ENCODE measurements at places on chromosomes 16 and 17. TPM values are rescaled to one million over a fixed set of nuclear protein-coding genes. Genes with fewer than 3 reads are reported as not detected.

Gene AGRP
- total RNA-seq = not detected

Gene TBC1D3G
- not detected for total RNA-seq

Gene ZKSCAN2
- 10.2 TPM for total RNA-seq

- no peaks in the 10 kb centered on the region for H3K36me3 ChIP-seq
- no peaks in the 10 kb centered on the region for H3K27me3 ChIP-seq
- no peak overlapping the region for H3K27ac ChIP-seq
- H3K4me1 ChIP-seq = peaks cover 6% of the 10 kb centered on the region
These were observed 15.2 kb upstream of the METRNL start for GRCh38 chr17:83064021-83064731.

GRCh38 chr16:30723725-30724355, 24.4 kb upstream of the PHKG2 start:
- no peak for DNase-seq
- H3K4me1 ChIP-seq = peaks cover 3% of the 10 kb centered on the region
- H3K36me3 ChIP-seq = peaks cover 88% of the 10 kb centered on the region
- H3K27ac ChIP-seq = no peak overlapping the region
- H3K27me3 ChIP-seq = no peaks in the 10 kb centered on the region

- H3K27ac ChIP-seq = no peak overlapping the region
- no peak overlapping the region for H3K4me3 ChIP-seq
- DNase-seq = no peak
- H3K27me3 ChIP-seq = no peaks in the 10 kb centered on the region
These were observed 133.1 kb downstream of the ABCC6 start for GRCh38 chr16:16090238-16090637.

DNA sequence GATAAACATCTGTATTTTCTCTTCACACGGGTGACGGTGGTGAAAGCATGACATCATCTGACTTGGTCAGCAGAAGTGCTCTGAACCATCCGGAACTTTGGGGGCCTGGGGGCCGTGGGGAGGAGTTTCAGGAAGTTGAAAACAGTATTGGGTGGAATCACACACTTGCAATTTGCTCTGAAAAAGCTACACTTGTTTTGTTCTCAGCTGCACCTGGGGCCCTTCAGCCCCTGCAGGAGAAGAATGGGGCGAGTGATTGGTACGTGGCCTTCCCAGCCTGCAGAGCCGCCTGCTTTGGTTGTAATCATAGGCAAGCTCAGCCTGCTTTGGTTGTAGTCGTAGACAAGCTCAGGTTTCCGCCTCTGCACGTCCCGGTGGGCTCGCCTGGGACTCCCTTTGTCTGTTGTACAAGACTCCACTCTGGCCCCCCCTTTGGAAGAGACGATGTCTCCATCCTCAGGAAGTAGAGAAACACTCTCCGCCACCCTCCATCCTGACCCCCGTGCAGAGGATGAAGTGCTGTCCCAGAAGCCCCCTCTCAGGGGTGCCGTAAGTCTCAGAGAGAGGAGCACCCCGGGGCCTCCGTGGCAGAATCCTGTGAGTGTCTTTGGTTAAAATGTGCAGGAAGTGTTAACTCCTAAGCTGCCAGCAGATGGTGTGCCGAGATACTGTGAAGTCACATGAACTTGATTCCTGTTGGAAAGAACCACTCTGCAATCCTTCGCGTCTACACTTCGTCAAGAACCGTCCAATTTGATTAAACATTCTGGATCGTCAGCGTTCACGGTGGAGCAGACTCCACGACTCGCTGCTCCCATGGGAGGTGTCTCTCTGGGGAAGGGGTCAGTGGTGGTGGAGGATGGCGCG, 5.4 kb downstream of the BANP start:
- H3K27me3 ChIP-seq = no peaks in the 10 kb centered on the region
- peak overlapping the region; percentile 60 for H3K27ac ChIP-seq
- peaks cover 49% of the 10 kb centered on the region for H3K4me1 ChIP-seq
- H3K4me3 ChIP-seq = peak overlapping the region; percentile 12
- H3K36me3 ChIP-seq = peaks cover 34% of the 10 kb centered on the region

DNA sequence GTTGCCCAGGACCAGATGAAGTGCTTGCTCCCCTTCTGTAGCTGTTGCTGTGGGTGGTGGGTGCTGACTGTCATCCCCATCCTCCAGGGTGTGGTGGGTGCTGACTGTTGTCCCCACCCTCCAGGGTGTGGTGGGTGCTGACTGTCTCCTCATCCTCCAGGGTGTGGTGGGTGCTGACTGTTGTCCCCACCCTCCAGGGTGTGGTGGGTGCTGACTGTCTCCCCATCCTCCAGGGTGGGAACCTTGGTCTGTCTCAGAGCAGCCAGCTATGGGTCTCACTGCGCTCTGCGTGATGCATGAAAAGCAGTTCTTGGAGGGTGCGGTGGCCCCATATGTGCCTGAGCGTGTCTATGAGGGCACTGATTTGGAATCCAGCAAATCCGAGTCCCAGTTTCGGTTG, 163.8 kb downstream of the RPTOR start:
- H3K4me3 ChIP-seq = no peak overlapping the region
- no peak for DNase-seq
- H3K27ac ChIP-seq = no peak overlapping the region
- H3K4me1 ChIP-seq = peaks cover 16% of the 10 kb centered on the region
- no peaks in the 10 kb centered on the region for H3K27me3 ChIP-seq

GRCh38 chr17:67364847-67365737, 1.3 kb downstream of the PSMD12 start:
- H3K27me3 ChIP-seq = no peaks in the 10 kb centered on the region
- peak overlapping the region; percentile 98 for H3K4me3 ChIP-seq
- H3K27ac ChIP-seq = no peak overlapping the region
- peaks cover 6% of the 10 kb centered on the region for H3K36me3 ChIP-seq
